ENCODE measurements at places on chromosomes 12 and 14.

GRCh38 chr12:95624589-95624988 is 73.3 kb upstream of the USP44 start:
- no peak for DNase-seq

DNA sequence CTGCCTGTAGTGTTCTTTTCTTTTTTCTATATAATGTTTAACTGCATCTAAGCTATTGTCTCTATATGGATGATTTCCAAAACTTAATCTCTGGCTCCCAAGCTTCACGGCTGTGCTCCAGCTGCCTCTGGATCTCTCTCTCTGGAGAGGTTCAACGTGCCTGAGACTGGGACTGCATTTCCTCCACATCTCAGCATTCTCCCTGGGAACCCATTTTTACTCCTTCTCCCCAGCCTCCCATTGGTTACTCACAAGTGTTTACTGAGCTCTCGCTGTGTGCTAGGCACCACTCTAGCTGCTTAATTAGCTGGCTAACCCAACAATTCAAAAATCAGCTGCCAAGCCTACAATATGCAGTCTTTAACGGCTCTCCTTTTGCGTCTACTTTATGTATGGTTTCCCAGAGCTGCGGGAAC is 34.7 kb downstream of the FBXL14 start:
- no peak for DNase-seq

DNA sequence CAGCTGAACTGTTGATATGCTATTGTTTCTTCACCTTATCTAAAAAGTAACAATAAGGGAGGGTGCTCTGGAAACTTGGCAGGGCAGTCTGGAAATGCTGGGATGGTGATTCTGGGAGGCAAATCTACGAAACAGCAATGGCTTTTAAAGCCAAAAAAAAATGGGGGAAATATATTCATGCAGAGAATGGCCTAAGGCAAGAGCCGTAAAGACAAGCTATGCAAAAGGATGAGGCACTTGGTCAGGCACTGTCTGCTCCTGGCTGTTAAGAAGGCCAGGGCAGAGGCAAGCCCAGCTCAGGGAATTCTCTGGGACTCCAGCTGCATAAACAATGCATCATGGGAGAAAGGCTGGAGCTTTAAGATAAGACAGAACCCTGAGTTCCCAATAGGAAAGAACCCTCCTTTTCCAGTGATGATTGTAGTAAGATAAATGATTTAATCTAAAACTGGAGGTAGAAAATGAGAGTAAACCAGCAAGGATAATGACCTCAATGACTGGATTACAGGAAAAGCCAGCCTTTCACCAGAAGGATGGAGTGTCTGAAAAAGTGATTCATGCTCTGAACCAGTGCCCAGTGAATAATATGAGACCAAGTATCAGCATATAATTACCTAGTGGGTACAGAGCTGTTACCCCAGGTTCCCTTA is 46.0 kb downstream of the ITPR2 start:
- DNase-seq = peak; percentile 69

DNA sequence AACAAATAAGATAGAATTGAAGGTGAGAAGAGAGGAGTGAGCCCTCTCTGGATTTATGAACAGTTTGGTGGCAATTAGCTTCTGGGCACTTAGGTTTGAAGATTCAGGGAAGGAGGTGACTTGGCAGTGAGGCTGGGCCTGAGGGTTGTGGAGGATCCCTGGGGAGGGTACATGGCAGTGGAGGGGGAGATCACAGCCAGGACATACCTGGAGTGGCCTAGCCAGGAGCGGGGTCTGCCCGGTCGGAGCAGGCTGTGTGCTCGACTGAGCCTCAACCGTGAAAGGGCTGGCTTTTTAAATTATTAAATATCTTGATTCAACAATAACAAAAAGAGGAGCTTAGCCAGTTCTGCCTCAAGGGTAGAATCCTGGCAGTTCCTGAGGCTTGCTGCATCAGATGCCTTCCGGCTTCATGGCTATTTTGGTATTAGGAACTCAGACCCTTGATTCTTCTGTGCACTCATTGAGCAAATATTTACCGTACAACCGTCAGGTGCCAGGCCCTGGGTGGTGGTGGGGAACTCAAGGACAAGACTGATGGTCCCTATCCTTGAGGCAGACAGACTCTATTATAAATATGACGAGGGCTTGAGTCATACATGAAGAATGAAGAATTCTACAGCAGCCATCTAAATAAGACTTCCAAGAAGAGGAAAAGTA is 73.4 kb downstream of the SPTB start:
- DNase-seq = peak; percentile 68

DNA sequence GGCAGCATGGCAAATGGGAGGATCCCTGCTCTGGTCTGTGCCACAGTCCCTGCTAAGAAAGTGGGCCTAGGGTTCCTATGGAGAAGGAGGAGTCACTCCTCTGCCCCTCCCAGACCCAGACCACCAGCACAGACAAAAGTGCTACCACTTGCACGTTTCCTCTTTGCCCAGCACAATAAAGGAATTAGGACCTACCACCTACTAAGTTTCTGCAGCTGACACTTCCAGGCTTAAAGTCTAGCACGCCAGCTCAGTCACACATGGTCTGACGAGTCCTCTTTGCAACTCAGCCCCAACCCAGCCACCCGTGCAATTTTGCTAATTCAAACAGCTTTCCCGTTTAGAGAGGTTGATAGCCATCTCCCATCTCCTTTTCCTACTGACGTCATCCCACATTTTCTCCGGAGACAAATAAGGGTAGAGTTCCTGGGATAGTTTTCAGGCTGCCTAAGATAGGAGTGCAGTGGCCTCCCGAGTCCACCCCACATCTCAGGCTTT is 66.2 kb upstream of the PTGR2 start:
- peak; percentile 75 for DNase-seq

- DNase-seq = peak; percentile 54
Observed at GRCh38 chr12:22101749-22102243, 55.8 kb downstream of the CMAS start.

GRCh38 chr12:52469853-52470252 is 3.8 kb downstream of the KRT6C start:
- DNase-seq = no peak

- peak; percentile 10 for DNase-seq
Observed at GRCh38 chr14:95365401-95365800, 45.7 kb upstream of the CLMN start.

DNA sequence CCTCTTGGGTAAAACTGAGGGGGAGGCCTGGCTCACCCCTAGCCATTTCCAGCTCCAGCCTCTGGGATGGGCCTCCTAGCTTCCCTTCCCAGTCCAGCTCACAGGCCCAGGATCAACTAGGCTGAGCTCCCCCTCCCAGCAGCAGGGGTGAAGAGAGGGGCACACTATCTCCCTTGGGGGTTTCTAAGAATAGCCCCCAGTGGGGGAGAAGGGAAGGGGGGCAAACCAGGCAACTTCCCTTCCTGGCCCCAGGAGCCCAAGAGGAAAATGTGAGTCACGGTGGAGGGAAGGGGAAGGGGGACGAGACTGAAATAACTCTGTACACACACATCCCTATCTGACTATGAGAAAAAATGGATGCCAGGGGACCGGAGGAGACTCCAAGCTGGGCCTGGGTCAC is 9.0 kb downstream of the ADCY6 start:
- peak; percentile 13 for DNase-seq

DNA sequence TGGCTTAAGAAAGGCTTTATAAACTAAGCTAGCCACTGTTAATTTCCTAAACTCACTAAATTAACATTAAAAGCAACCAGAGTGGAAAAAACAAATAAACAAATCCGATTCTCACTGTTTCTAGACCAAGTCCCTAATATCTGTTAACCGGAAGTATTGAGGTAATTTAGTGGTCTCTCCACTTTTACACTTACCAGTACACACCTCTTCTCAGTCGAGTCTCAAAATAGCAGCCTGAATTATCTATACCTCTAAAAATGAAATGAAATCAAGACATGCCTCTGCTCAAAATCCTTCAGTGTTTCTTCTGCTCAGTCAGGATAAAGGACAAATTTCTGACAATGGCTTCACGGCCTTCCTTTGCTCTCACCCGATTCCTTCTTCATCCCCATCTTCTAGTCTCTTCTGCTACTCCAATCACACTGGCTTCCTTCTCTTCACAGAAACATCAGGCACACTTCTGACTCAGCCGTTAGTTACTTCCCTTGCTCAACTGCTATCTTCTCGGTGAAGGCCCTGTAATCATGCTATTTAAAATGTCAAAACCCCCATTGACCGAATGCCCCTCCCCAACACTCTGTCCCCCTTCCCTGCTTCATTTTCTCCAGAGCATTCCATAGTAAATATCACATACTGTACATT is 161.3 kb downstream of the KITLG start:
- peak; percentile 80 for DNase-seq

DNA sequence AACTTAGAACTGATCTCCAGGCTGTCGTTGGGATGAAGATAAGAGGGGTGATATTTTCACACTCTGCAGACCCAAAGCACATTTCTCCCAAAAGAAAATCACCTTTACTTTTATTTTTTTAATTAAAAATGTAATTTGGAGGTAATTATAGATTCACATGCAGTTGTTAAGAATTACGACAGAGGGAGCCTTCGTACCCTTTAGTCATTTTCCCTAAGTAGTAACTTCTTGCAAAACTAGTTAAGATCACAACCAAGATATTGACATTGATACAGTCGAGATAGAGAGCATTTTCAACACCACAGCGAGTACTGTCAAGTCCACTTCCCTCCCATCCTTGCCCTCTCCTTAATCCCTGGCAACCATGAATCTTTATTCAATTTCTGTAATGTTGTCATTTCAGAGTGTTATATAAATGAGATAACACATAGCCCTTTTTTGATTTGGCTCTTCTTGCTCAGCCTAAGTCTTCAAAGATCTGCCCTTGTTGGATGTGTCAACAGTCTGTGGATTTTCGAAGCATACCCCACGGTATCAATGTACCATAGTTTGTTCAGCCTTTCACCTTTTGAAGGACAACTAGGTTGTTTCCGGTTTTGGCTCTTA is 39.6 kb downstream of the DNAH10 start:
- peak; percentile 37 for DNase-seq

DNA sequence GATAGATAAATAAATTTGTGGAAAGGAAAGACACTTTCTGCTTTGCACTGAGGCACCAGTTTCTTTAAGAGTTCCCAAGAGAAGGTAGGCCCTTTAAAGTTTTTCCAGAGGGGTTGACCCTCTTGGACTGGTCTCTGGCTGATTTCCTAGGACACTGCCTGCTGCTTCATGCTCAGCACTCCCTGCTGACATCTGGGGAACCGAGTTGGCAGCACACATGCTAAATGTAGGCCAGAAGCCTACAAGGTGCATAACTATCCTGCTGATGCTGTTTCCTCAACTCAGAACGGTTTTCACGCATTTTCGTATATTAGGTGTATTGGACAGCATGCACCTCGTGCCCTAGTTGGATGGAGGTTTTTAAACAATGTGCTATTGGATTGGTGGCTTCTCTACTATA is 887.2 kb upstream of the SEL1L start:
- DNase-seq = no peak

DNA sequence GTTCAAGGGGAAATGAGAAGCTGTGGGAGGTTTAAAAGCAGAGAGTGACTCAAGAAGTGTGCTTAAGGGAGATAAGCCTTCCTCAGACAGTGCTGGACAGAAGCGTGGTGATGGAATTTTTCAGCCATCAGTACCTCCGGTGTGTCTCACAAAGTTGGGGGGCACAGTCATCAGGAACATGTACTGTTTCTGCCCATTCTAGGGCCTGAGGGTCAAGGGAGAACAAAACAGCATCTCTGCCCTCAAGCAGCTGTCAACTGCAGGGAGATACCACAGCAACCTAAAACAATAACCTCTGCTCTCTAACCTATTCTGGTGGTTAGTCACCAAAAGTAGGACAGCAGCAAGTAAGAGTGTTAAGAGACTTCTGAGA is 2.0 kb upstream of the STON2 start:
- DNase-seq = peak; percentile 51

DNA sequence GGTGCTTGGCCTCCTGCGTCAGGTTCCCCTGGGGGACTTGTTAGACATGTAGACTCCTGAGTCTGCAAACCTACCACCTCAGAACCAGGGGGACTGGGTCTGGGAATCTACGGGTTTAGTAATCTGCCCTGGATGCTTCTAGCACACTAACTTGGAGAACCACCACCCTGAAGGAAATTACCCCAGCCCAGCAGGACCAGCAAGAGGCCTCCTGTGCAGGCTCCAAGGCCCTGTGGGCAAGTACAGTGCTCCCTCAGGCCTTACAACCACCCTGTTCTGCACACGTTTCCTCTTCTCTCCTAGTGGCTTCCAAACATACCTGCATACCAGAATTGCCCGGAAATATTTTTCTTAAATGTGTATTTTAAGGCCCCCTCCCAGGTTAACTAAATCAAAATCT is 423.0 kb downstream of the FUT8 start:
- DNase-seq = no peak
